ENCODE measurements at places on chromosomes 6 and 20. TPM values are rescaled to one million over a fixed set of nuclear protein-coding genes. Genes with fewer than 3 reads are reported as not detected.
A peak's percentile ranks its signal among the peaks of the same experiment; 100 is the strongest.

BPIFA1 gene
- not detected for polyA plus RNA-seq

ACSS1 gene
- polyA plus RNA-seq = 27.6 TPM

SYCP2 gene
- 1.2 TPM for polyA plus RNA-seq

SAMD10 gene
- 0.34 TPM for polyA plus RNA-seq

CAP2 gene
- polyA plus RNA-seq = not detected

DNA sequence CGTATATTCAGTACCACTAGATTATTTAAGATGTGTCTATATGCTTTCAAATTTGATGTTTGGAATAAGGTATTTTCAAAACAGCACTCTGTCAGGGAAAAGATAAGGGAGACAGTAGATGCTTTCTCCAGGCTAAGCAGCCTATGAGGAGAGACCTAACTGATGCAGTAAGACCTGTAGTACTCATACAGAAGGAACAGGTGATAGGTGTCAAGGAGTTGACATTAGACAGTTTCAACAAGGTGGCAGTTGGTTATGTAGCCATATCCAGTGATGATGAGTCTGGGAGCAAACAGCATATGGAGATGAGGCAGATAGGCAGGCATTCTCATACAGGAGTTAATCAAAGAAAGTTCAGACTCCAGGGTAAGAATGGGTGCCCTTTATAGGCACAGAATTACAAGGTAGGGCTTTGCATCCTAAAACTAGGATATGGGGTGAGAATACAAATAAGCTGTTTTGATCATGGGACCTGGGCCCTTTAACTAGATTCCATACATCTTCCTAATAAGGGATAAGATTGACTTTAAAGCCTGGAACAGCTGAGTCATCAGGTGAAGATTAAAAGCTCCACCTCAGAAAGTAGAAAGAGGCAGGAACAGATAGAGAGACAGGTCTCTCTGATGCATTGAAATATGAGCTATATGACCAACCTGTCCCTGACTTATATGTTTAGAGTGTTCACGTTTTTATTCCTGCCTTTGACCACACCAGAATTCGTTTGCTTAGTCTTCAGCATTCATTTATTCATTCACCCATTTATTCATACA is 7.9 kb downstream of the RSPH4A start:
- H3K4me1 ChIP-seq = peaks cover 10% of the 10 kb centered on the region
- no peak for DNase-seq
- H3K36me3 ChIP-seq = no peaks in the 10 kb centered on the region
- no peaks in the 10 kb centered on the region for H3K27me3 ChIP-seq
- H3K27ac ChIP-seq = no peak overlapping the region

- no peaks in the 10 kb centered on the region for H3K27me3 ChIP-seq
- no peaks in the 10 kb centered on the region for H3K36me3 ChIP-seq
- DNase-seq = no peak
- H3K4me1 ChIP-seq = peaks cover 11% of the 10 kb centered on the region
- no peak overlapping the region for H3K27ac ChIP-seq
These were observed 34.6 kb downstream of the C6orf52 start for GRCh38 chr6:10659699-10660348.

DNA sequence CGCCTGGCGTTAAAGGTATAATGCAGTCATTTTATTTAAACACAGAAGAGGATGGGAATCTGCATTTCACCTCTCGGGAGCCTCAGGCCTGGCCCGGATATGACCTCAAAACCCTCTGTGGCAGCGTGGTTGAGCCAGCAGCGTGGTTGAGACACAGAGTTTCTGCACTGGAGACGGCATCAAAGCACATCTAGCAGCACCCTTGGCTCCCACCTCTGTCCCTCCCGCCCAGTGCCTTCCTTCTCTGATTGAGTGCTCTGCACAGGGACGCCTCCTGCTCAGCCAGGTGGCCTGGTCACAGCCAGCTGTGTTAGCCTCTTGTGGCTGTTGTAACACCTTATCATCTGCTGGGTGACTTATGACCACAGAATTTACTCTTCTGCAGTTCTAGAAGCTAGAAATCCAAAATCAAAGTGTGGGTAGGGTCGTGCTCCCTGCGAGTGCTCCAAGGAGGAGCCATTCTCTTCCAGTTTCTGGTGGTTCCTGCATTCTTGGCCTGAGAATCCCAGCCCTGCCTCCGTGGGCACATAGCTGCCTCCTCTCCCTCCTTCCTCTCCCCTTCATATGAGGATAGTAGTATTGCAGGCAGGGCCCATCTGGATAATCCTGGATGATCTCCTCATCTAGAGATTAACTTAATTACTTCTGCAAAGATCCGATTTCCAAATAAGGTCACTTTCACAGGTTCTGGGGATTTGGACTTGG is 156.7 kb downstream of the SYCP2 start:
- DNase-seq = no peak
- no peaks in the 10 kb centered on the region for H3K4me1 ChIP-seq
- H3K36me3 ChIP-seq = no peaks in the 10 kb centered on the region
- H3K4me3 ChIP-seq = no peak overlapping the region
- no peaks in the 10 kb centered on the region for H3K27me3 ChIP-seq

DNA sequence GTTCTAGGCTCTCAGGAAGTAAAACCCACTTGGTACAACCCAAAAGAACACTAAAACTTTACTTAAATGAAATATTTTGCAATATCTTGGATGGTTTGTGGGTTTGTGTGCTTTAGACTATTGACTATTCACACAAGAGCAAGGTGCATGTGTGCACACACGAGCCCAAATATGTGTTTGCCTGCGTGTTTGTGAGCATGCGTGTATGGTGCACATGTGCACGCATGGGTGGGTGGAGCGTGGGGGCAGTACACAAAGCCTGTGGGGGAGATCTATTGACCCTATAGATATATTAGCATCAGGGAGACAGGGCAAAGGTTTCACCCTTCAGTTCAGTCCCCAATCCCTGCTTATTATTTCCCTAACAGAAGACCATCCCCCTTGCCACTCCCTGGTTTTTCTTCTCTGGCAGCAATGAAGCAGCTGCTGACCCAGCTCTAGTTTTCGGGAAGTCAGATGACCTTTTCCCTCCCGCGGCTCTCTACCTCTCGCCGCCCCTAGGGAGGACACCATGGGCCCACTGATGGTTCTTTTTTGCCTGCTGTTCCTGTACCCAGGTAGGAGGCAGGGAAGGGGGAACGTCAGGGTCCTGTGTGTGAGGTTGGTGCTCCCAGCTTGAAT is at the start of gene C2:
C2 (plus strand) TSS at position 476 of the 621 bp plus-strand sequence; CDS start at position 512, 36 bp downstream.
- H3K27me3 ChIP-seq = no peaks in the 10 kb centered on the region
- no peaks in the 10 kb centered on the region for H3K36me3 ChIP-seq
- peak within 1 kb of the TSS; percentile 51 for H3K4me3 ChIP-seq
- H3K27ac ChIP-seq = peak within 1 kb of the TSS; percentile 48
- DNase-seq = no peak
- peaks cover 31% of the 10 kb centered on the region for H3K4me1 ChIP-seq

- no peak overlapping the region for H3K4me3 ChIP-seq
- H3K27ac ChIP-seq = no peak overlapping the region
- DNase-seq = no peak
These were observed 38.0 kb downstream of the PKHD1 start for GRCh38 chr6:52049252-52050050.

- H3K4me3 ChIP-seq = no peak overlapping the region
- H3K27ac ChIP-seq = no peak overlapping the region
- no peak for DNase-seq
- H3K27me3 ChIP-seq = no peaks in the 10 kb centered on the region
- no peaks in the 10 kb centered on the region for H3K36me3 ChIP-seq
- H3K4me1 ChIP-seq = no peaks in the 10 kb centered on the region
These were observed 9.3 kb upstream of the NCR2 start for GRCh38 chr6:41326092-41326491.

DNA sequence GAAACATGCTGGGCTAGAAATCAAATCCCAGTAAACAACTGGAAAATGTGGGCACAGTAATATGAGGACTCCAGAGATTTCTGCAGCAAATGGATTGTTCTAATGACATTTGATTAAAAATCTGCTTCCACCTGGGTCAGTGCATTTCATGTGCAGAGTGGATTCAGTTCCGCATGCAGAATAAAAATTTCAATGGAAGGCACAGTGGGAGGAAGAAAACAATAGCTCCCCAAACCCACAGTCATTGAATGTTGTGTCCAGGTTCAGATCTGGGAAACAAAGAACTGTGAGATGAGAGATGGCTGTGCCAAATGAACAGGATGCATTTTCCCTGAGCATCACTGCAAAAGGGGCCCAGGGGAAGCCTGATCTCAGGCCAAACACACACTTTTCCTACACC is 403.1 kb downstream of the BTBD9 start:
- no peak for DNase-seq
- H3K4me3 ChIP-seq = no peak overlapping the region
- no peaks in the 10 kb centered on the region for H3K27me3 ChIP-seq
- H3K36me3 ChIP-seq = no peaks in the 10 kb centered on the region
- no peak overlapping the region for H3K27ac ChIP-seq

DNA sequence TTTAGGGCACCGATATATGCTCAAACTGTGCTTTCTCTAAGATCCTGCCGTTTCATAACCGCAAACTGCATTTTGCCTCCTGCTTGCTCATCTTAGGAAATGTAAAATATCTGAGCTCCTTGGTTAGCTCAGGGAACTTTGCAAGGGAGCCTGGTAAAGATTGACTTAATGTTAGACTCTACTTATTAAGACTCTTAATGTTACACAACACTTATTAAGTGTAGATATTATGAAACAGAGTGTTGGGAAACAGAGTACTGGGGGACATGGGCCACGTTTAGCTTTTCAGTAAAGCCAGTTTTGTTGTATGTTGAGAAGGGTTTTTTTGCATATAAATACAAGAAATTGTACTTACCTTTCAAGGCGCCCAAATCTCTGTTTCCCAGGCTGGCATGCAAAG is 1.9 kb downstream of the LTV1 start:
- DNase-seq = peak; percentile 25
- no peak overlapping the region for H3K4me3 ChIP-seq
- H3K27me3 ChIP-seq = no peaks in the 10 kb centered on the region
- H3K36me3 ChIP-seq = peaks cover 46% of the 10 kb centered on the region
- peak overlapping the region; percentile 67 for H3K27ac ChIP-seq

GRCh38 chr6:16907991-16908390 is 146.7 kb upstream of the ATXN1 start:
- H3K4me3 ChIP-seq = no peak overlapping the region
- H3K27me3 ChIP-seq = no peaks in the 10 kb centered on the region
- DNase-seq = no peak
- peaks cover 24% of the 10 kb centered on the region for H3K4me1 ChIP-seq
- H3K36me3 ChIP-seq = no peaks in the 10 kb centered on the region

DNA sequence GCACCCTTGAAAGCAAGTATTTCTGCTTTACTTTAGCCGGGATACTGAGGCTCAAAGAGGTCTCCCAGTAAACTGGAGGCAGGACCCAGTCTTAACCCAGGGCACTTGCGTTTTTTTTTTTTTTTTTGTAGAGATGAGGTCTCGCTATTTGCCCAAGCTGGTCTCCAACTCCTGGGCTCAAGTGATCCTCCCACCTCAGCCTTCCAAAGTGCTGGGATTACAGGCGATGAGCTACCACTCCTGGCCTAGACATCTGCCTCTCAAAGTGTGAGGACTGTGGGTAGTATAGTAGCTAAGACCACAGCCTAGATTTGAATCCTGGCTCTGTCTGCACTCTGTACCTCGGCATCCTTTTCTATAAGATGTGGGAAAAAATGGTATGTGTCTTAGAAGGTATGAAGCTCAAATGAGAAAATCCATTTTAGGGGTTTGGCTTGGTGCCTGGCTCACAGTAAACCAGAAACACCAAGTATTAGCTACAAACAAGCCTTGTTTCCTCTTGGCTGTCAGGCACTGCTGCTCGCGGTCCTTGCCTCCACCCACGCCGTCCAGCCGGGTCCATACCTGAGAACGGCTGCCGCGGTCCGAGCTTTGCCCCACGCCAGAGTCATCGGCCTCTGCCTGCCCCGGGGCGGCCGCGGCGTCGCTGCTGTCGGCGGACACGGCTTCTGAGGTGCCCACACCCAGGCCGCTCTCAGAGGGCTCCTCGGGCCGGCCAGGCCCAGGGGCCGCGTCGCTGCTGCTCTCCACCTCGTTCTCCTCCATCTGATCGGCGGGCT is 1.2 kb downstream of the ZNF335 start:
- DNase-seq = no peak
- peaks cover 45% of the 10 kb centered on the region for H3K4me1 ChIP-seq
- peak overlapping the region; percentile 99 for H3K27ac ChIP-seq

- H3K27me3 ChIP-seq = no peaks in the 10 kb centered on the region
- peaks cover 46% of the 10 kb centered on the region for H3K36me3 ChIP-seq
- peaks cover 51% of the 10 kb centered on the region for H3K4me1 ChIP-seq
These were observed 1.7 kb downstream of the MICAL1 start for GRCh38 chr6:109453594-109454495.

DNA sequence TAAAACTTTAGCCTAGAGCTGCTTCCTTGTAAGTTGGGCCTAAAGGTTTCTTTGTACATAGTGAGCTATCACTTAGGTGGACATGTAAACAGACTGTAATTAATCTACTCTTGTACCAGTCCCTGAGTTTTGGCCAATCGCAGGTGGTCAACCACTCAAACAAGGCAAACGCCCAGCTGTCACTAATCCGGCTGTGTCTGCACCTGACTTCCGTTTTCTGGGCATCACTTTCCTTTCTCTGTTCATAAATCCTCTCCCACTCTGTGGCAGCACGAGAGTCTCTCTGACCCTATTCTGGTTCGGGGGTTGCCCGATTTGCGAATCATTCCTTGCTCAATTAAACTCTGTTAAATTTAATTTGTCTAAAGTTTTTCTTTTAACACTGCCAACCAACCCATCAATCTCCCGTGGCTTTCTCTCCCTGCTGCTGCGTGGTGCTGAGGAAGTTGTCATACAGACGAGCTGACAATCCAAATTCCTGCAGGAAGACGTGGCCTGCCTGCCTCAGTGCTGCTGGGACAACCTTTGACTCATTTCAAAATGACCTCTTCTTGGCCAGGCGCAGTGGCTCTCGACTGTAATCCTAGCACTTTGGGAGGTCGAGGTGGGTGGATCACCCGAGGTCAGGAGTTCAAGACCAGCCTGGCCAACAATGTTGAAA is 206.3 kb downstream of the QKI start:
- DNase-seq = no peak
- no peaks in the 10 kb centered on the region for H3K36me3 ChIP-seq
- H3K27ac ChIP-seq = no peak overlapping the region
- no peaks in the 10 kb centered on the region for H3K27me3 ChIP-seq
- no peaks in the 10 kb centered on the region for H3K4me1 ChIP-seq

- DNase-seq = no peak
- no peaks in the 10 kb centered on the region for H3K4me1 ChIP-seq
- no peaks in the 10 kb centered on the region for H3K27me3 ChIP-seq
- no peak overlapping the region for H3K27ac ChIP-seq
These were observed 91.1 kb upstream of the HIVEP1 start for GRCh38 chr6:11921017-11921438.

DNA sequence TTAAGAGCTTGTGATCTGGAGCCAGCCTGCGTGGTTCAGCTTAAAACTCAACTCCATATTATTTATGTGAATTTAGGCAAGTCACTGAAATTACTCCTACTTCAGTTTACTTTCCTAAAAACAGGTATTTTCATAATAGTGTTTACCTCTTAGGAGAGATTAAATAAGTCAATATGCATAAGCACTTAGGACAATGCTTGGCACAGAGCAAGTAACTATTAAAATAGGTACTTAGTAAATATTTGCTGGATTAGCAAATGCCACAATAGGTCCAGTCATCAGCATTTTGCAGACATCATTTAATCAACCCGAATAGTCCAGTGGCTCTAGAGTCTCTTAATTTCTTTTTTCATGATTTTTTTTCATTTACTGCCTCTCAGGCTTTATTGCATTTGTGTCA is 78.6 kb upstream of the PTPRK start:
- no peak overlapping the region for H3K27ac ChIP-seq
- no peaks in the 10 kb centered on the region for H3K27me3 ChIP-seq

Data from CD14-positive monocyte (primary cell).